CD4-positive, alpha-beta T cell treated with Interferon alpha-2 for 1 hour (primary cell): ENCODE measurements at places on chromosomes 16 and 17.

- peak; percentile 22 for DNase-seq
Measured at GRCh38 chr16:11796227-11797165, 562 bp downstream of the ZC3H7A start.

- no peak for DNase-seq
Measured at GRCh38 chr17:19359151-19359550, 3.4 kb downstream of the B9D1 start.

- DNase-seq, result no peak
Measured at GRCh38 chr16:55822280-55822810, 10.6 kb downstream of the CES1 start.

- no peak for DNase-seq
Measured at GRCh38 chr17:75889454-75889853, 7.3 kb downstream of the TRIM65 start.

- DNase-seq, result no peak
Measured at GRCh38 chr17:15516150-15516549, 47.1 kb downstream of the TVP23C start.

DNA sequence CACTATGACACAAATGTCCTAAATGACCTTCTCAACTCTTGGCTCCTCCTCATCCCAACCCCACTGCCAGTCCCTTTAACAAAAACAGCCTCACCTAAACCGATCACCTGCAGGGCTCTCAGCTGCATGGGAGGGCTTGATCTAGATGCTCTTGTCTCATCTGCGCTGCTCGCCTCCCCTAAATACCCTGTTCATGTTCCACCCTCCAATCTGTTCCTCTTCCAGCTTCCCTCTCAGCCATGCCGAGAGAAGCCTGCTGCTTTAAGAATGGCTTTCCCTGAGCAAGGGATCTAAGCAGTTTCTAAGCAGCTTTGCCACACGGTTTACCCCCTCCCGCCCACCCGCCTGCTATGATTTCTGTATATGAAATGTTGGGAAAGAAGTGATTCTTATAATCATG lies 23.7 kb downstream of the PIPOX start:
- DNase-seq, result no peak

- no peak for DNase-seq
Measured at GRCh38 chr16:77439106-77439505, 4.3 kb upstream of the ADAMTS18 start.

- no peak for DNase-seq
Measured at GRCh38 chr16:53219795-53220454, 165.1 kb downstream of the CHD9 start.

- no peak for DNase-seq
Measured at GRCh38 chr17:81927152-81927652, 333 bp downstream of the MAFG start.
